Fibroblast of skin of right biceps (primary cell): ENCODE measurements at places on chromosomes 1 and 21.
A peak's percentile ranks its signal among the peaks of the same experiment; 100 is the strongest.

DNA sequence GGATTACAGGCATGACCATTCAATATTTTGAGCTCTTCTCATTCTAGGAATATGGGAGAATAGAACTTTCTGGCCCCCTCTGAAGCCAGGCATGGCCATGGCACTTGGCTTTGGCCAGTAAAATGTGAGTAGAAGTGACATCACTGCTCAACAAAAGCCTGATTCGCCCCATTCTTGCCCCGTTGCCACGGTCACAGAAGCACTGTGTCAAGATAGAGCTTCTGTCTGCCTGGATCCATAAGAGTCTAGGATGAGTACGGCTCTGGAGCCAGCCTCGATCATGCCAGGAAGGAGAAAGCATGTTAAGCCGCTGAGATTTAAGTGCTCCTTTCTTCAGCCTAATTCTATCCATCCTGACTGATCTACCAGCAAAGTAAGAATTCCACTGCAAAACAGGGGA, 113.1 kb downstream of the TIAM1 start:
- no peak for DNase-seq

DNA sequence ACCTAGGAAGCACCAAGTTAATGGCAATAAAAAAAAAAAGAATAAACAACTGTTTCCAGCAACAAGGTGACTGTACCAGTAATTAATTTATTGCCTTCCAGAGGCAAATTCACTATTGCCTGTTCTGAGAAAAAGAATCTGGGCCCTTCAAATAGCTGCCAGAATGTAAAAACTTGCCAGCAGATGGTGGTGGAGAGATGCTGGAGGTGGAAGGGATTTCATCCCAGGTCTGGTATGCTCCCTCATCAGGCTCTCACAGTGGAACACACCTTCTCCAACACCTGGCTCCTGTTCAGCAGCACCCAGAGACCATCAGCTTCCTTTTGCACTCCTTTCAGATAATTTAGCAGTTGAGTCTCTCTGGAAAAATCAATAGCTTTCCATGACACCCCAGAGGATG, 792.9 kb upstream of the ADAMTS5 start:
- DNase-seq = no peak

DNA sequence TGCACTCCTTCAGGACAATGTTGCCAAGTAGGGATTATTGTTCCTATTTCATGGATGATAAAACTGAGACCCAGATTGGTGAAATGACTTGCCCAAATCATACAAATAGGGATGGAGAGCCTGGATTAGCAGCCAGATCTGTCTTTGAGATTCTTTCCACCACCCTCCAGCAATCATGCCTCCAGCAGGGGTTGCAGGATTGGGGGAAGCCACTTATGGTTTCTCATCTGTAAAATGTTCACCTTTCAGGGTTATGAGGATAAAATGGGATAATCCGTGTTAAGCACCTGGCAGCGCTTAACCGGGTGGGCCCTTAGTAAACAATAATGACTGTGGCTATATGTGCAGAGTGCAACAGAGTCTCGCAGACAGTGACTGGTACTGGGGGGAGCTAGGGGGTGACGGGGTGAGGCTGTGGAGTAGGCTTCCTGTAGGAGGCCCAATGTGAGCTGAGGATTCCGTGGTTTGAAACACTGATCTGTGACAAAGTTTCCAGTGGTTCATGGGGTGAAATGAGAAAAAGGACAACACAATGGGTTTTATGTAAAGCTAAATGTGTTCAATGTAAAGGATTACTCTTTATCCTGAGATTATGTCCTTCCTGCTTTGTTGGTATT, 33.7 kb upstream of the FOXO6 start:
- no peak for DNase-seq

DNA sequence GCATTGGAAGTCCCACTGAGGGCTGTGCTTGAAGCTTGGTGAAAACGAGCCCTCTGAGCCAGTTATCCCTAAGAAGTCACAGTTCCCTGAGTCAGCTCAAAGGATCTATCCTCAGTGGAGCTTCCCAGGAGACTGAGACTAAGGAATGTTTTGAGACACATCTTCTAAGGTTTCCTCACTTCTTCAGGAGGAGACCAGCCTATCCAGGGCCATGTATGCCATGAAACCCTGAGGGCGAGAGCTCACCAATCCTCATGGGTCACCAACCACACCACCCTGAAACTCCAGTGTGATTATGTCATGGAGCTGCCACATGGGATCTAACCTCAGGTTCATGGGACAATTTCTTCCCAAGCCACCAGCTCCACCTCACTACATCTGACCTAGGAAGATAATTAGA, 7.6 kb upstream of the TIE1 start:
- DNase-seq = no peak

GRCh38 chr1:145845144-145845513, 301 bp upstream of the NUDT17 start:
- no peak for DNase-seq

DNA sequence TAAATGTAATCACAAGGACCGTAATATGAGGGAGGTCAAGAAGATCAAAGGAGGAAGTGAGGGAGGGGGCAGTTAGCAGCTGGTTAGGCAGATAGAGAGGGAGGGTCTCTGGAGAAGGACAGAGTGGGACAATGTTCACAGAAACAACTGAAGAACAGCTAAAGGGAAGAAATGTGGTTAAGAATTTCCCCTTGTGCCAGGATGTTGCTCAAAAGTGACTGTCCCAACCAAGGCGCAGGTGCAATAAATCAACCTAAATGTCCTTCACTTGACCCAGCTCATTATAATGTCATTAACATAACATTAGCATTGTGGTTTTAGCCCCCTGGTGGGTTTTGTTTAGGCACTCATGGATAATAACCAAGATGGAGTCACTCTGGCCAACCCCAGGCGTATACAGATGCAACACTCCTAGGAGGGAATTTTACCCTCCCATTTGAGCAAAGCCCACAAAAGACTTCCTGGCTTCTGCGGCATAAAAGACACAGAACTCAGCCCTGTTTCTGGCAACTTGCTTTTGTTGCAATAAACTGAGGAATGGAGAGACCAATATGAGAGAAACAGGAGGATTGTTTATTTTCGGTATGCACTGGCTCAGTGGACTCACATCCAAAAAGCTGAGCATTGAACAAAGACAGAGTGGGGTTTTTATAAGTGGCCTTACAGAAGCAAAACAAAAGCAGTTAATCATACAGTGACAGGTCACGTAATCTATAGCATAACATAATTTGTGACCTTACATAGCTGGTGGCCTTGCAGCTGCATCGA, 7.3 kb upstream of the CA6 start:
- no peak for DNase-seq

- peak; percentile 46 for DNase-seq
These were observed 921 bp upstream of the MIB2 start for GRCh38 chr1:1614204-1614953.

GRCh38 chr1:115807723-115808122, 33.2 kb downstream of the NHLH2 start:
- peak; percentile 74 for DNase-seq

DNA sequence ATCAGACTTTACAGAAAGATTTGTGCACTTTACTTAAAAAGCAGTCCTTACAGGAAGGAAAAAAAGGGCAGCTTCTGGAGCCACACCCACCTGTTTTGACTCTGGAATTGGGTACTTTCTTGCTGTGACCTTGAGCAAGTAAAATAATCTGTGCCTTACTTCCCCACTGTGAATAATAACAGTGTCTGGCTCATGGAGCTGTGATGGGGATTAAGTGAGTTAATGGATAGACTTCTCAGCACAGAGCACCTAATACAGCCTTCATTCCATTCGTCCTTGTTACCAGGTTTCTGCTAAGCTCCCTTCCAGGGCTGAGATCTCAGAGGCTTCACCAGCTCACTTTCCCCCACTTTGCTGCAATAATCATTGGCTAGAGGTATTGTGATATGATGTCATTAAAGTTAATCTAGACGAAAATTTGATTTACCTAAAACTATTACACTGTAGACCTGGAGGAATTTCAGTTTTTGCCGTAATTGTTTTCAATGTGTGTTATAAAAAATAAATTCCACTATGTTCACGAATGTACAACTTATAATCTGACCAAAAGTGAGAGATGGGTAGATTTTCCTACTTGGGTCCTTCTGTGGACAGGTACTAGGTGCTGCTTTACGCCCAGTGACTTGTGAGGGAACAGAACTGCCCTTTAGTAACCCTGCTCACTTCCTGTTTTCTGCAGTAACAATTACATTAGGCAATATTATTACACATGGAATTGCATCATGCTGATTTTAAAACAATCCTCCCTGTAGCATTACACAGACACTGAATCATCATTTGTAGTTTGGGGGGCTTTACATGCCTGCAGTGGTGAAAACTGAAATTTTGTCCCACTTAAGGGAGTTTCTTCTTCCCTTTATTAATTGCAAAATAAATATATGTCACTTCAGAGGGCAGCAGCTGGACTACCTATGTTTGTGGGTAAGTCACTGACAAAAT, 19.7 kb upstream of the ABCG1 start:
- DNase-seq = peak; percentile 73

DNA sequence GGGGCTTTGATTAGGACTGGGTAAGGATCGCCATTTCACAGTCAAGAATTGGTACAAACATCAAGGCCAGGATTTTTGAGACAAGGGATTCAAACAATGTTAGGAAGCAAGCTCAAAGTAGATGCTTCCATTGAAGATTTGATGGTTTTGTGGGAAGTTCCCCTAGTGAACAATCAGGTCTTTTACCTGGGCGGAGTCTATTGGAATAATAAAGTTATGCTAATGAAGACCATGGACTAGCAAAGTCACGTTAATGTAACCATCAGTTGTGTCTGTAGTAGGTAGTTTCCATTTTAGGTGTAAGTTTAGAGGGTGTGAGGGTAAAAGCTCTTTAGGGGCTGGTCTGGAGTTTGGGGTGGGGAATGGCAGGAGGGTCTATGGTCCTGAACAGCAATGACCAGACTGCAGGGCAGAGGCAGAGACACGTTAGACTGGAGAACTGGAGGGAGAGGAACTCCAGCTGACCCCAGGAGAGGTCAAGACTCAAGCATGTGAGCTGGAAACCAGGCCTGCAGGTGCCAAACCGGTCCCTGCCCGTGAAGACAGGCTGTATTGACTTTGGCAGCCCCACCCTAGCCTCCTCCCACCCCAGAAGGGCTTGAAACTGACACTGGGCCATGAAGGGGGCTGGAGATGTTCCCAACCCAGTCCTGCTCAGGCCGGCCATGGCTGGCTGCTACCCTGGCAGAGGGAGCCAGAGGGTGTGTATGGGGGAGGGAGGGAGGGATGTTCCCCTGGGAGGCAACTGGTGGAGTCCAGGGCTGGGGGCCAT, 36.0 kb upstream of the GPR37L1 start:
- no peak for DNase-seq

GRCh38 chr1:243287652-243288051, 31.8 kb downstream of the SDCCAG8 start:
- DNase-seq = peak; percentile 89

GRCh38 chr1:25474439-25475047, 43.8 kb downstream of the MACO1 start:
- no peak for DNase-seq

GRCh38 chr21:15823486-15824150, 93.8 kb downstream of the USP25 start:
- no peak for DNase-seq

DNA sequence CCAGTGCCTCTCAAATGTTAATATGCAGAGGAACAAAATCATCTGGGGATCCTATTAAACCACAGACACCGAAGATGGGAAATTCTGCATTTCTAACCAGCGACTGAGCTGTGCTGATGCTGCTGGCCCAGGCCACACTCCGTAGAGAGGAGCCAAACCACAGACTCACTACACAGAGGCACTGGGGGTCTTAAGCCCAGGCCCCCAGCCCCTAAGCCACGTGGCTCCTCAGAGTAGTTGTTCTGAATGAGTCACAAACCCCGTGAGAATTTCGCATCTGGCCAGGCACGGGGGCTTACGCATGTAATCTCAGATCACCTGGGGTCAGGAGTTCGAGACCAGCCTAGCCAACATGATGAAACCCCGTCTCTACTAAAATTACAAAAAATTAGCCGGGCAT, 2.8 kb upstream of the CELA2A start:
- peak; percentile 63 for DNase-seq

GRCh38 chr1:156146020-156146768, 7.2 kb upstream of the SEMA4A start:
- DNase-seq = peak; percentile 95

- DNase-seq = peak; percentile 84
These were observed 3.2 kb downstream of the LBR start for GRCh38 chr1:225424562-225425200.

- DNase-seq = no peak
These were observed 4.9 kb upstream of the ABCD3 start for GRCh38 chr1:94413311-94413710.

DNA sequence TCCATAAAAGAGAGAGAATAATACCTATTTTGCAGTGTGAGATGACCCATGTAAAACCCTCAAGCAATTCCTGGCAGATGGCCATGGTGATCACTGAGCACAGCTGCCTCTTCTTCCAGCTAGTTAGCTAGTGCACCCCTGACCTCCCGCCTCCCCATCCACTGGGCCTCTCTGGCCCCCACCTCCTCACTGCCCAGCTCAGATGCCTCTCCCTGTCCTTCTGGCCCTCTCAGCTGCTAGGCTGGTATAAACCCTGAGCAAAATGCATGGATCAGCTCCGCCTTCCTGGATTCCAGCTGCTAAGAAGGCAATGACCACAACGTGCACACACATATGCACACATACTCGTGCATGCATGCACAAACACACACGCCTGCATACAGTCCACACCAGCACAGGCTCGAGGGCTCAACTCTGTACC, 117.2 kb downstream of the DMRTB1 start:
- no peak for DNase-seq

DNA sequence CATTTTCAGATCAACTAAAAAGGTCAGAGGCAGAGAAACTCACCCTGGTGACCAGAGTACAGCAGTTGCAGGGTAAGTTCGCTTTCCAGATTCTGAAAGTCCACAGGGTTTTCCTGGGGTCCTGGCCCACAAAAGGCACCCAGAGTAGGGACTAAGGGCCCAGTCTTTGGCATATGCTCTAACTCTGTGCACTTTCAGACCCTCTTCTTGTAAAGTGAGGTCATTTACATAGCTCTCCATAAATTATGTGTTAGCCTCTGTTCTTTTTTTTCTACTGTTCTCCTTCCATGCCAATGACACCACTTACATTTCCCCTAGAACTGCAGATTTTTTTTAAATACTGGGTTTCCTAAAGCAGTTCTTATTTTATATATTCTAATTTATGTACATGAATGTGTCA, 6.3 kb downstream of the C1orf74 start:
- no peak for DNase-seq

GRCh38 chr1:117613969-117614729, 8.3 kb downstream of the TENT5C start:
- no peak for DNase-seq

DNA sequence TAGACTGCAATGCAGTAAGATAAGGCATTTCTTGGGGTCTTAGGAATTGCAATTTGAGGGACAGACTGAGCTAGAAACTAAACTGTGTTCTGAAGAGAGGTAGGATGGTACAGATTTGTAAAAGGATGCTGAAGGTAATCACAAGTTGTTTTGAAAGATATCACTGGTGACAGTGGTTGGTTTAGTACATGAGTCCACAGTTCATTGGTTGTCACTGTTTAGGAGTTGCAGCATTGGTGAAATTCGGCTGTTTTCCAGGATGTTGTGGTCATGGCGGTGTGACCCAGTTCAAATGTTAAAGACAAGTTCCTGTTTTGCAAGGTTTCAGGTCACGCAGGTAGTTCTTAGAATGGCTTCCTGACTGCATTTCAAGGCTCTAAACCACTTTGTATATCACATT, 292.8 kb upstream of the B3GALT2 start:
- no peak for DNase-seq

GRCh38 chr1:55716610-55717009, 501.4 kb upstream of the USP24 start:
- DNase-seq = peak; percentile 87

GRCh38 chr1:181801617-181802016, 259.9 kb downstream of the ZNF648 start:
- no peak for DNase-seq
